ENCODE measurements at places on chromosomes 11 and 22.

GRCh38 chr11:118910309-118911112 is 15.2 kb downstream of the BCL9L start:
- peak; percentile 86 for DNase-seq

- DNase-seq = no peak
Measured at GRCh38 chr22:29125844-29126243, 53.0 kb downstream of the KREMEN1 start.

DNA sequence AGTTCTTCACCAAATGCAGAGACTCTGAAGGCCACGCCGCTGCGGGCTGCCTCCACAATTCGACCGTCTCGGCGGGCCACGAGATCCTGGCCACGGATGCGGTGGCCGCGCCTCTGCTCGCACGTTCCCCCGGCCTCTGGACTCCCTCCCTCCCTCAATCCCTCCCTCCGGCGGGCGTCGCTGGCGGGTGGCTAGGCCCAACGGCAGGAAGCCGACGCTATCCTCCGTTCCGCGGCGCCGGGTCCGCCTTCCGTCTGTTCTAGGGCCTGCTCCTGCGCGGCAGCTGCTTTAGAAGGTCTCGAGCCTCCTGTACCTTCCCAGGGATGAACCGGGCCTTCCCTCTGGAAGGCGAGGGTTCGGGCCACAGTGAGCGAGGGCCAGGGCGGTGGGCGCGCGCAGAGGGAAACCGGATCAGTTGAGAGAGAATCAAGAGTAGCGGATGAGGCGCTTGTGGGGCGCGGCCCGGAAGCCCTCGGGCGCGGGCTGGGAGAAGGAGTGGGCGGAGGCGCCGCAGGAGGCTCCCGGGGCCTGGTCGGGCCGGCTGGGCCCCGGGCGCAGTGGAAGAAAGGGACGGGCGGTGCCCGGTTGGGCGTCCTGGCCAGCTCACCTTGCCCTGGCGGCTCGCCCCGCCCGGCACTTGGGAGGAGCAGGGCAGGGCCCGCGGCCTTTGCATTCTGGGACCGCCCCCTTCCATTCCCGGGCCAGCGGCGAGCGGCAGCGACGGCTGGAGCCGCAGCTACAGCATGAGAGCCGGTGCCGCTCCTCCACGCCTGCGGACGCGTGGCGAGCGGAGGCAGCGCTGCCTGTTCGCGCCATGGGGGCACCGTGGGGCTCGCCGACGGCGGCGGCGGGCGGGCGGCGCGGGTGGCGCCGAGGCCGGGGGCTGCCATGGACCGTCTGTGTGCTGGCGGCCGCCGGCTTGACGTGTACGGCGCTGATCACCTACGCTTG is at the start of gene FUT4:
Gene FUT4, plus strand, starts transcription at position 227 of the 951 bp plus-strand sequence. Its CDS starts 213 bp downstream, at position 440.
- DNase-seq = peak; percentile 75

GRCh38 chr11:23590596-23591308 is 730.5 kb upstream of the CCDC179 start:
- no peak for DNase-seq

DNA sequence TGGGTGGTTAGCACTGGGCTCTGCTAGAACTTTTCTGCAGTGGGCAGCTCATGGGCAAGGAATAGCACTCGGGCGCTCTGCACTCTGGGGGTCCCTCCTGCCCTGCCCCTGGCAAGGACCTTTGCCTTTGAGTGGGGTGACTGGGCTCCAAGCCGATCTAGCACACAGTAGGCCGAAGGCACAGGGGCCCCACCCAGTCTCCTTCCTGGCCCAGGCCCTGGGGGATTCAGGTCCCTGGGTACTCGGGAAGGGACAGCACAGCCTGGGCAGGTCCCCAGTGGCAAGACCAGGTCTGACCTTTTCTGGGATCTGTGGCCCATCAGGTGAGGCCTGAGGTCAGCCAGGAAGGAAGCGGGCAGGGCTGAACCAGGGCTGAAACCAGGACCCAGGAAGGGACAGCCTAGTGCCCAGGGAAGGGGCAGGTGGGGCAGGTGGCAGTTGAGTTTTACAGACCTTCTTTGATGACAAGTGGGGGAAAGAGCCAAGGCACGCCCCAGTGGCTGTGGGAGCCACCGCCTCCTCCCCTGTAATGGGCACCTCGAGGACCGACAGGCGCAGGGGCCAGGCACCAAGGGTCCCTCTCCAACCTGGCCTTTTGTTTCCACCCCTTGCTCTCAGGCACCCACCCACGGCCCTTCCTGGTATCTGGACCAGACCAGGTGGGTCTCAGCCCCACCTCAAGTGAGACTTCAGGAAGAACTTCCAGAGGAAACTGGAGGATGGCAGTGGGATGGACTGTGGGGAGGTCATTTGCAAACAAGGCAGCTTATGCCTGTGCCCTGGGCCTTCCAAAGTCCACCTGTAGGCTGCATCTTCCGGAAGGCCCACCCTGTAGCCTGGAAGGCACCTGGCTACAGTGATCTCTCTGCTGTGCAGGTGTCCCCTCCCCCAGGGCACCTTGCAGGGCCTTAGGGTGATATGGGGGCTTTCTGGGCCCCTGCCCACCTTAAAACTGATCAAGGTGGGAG is 883 bp upstream of the AIFM3 start:
- no peak for DNase-seq

- no peak for DNase-seq
Measured at GRCh38 chr11:42996421-42997307, 315.1 kb upstream of the API5 start.

GRCh38 chr11:134756811-134757540 is 344.9 kb upstream of the B3GAT1 start:
- DNase-seq = no peak

- DNase-seq = no peak
Measured at GRCh38 chr22:50713008-50713385, 25.0 kb upstream of the ACR start.

- DNase-seq = no peak
Measured at GRCh38 chr11:65102142-65103095, 6.4 kb downstream of the VPS51 start.

DNA sequence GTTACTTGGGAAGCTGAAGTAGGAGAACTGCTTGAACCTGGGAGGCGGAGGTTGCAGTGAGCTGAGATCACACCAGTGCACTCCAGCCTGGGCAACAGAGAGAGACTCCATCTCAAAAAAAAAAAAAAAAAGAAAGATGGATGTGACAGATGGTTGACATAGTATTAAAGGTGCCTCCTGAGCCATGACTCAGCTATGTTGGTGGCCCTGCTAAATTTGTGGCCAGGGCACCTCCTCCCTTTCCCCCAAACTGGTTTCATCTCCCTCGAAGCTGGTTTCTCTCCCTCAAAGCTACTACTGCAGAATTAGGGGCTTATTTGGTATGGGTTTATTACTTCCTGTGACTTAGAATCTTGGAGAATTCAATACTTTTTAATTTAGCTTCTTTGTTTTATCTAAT is 31.5 kb downstream of the SDHD start:
- DNase-seq = no peak

Data from fibroblast of mammary gland (primary cell).